Endothelial cell (in vitro differentiated cells): ENCODE measurements at places on chromosomes 7 and 10.

DNA sequence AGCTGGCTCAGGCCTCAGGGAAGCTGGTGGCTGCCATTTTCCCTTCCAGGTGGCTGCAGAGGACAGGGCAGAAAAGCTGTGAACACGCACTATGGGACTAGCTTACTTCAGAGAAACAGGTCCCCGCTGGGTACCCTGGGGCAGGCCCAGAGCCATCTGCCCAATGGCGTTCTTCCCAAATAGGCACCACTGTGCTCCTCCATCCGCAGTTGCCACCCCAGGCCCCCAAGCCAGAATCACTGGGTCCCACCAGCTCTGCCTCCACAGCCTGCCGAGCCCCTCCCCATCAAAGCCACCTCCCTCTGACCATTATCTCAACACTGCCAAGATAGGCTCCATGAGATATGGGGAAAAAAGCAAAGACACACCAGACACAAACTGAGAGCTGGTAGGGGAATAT is 11.4 kb downstream of the BUD31 start:
- DNase-seq, result no peak

DNA sequence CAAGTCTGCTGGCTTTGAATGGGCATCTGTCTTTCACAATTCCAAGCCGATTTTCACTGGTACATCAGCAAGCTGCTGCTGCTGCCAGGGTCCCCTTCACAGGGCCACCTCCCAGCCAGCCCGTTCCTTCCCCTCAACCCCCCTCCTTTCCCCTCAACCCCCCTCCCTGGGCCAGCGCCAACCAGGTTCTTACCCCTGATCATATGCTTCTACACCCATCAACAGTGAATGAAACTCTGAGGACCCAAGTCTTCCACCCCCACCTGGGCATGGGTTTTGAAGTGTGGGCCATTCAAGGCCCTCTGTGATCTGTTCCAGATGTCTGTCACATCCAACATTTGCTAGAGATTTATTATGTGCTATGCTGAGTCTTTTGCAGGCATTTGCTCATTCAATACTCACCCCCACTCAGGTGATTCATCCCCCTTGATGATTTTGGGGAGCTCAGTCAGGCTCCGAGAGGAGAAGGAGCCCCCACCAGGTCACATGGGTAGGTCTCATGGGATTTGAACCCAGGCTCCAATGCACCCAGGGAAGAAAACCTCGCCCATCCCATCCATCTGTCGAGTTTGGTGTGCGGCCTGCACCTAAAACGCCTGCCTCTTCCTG is 52.7 kb upstream of the FOXK1 start:
- DNase-seq, result no peak

GRCh38 chr7:144725070-144725469 is 110.8 kb downstream of the TPK1 start:
- DNase-seq, result no peak

- peak; percentile 50 for DNase-seq
Measured at GRCh38 chr7:100803398-100804161, 23.7 kb downstream of the EPHB4 start.

- no peak for DNase-seq
Measured at GRCh38 chr10:47406870-47407691, 23.0 kb upstream of the ZNF488 start.

GRCh38 chr10:118760265-118760664 is 5.5 kb upstream of the CACUL1 start:
- no peak for DNase-seq

DNA sequence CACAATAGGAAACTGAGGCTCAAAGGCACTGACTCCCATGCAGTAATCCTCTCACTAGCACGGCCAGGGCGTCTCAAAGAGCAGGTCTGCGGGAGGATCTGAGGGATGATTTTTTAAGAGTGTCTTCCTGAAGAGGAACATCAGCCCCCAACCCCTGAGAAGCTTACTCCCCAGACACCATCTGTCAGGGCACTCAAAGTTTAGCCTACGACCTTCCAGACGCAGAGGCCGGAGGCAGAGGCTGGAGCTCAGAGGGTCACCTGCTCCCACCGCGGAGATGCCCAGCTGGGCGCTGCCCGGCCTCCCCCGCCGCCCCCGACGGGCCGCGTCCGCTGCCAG is 1.7 kb downstream of the ZNF777 start:
- no peak for DNase-seq
